ENCODE measurements at places on chromosomes 2 and 18. TPM values are rescaled to one million over a fixed set of nuclear protein-coding genes. Genes with fewer than 3 reads are reported as not detected.
A peak's percentile ranks its signal among the peaks of the same experiment; 100 is the strongest.

TUBA4B gene
- not detected for polyA plus RNA-seq

M1AP gene
- 0.19 TPM for polyA plus RNA-seq

DNA sequence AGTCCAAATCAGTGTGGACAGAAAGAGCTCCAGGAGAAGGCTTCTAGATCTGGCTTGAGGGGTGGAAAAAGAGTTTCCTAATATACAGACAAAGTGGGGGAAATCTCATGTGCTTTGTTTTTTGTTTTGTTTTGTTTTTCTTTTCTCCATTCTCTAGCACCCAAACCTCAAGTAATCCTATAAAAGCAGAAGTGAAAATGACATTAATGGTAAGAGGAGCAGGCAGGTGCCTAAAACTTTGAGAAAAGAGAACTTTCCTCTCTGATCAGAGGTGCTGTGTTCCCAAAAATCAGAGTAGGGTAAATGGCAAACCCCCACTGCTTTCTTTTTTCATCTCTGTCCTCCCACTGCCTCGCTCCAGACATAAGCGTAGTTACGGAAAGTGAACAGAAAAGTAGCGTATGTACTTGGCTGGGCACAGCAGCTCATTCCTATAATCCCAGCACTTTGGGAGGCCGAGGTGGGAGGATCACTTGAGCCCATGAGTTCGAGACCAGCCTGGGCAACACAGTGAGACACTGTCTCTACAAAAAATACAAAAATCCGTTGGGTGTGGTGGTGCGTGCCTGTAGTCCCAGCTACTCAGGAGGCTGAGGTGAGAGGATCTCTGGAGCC, 77.8 kb downstream of the FAM161A start:
- DNase-seq, result no peak

DNA sequence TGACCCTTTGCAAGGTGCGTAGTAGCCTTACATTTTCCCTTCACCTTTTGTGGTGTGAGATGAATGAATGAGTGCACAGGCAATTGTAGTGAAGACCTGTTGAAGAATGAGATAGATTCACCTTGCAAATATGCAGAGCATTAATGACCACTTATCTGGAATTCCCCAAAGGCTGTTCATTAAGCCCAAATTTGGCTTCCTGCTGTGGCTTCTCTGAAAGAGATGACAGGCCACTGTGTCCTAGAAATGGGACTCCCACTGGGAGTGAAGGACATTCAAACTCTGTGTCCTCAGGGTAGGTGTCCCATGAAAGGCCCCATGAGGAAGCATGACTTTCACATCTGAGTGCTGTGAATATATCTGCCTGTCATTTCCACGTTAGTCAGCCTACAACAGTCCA, 1821.8 kb upstream of the PIK3C3 start:
- no peak for DNase-seq

DNA sequence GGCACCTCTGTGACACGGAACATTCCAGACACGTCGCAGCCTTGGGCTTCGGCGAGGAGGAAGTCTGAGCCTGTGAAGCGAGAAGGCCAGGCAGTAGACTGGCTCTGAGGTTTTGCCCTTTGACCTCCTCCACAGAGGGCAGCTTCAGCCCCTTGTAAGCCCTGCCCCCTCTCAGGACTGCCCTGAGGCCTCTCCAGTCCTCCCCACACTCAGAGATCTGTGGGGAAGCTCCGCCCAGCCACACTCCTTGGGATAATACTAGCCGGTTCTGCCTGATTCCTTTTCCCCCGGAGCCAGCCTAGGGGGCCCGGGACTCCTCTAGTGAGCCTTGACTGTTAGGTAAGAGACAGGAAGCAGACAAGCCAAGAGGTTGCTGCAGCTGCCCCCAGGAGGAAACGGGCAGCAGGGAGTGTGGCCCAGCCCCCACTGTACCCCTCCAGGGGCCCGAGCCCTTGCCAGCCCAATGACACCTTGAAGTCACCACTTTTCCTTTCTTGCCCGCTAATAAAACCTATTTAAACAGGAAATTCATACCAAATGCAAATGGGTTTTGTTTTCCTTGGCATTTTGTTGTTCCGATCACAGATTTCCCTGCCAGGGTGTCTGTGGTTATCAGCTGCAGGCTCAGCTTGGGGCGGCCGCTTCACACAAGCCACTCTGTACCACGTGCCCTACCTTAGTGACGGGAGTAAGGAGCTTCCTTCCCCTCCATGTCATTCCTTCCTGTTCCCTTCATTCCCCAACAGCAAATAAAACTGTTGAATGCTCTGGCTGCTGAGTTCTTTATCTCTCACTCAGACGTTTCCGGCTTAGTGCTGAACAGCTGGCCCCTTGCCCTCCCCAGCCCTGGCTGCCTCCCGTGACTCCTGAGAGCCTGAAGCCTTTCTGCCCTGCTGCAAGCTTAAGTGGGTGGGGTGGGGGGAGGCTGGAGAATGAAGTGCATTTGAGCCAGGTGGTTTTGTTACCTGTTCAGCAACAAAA, 124.7 kb downstream of the CABLES1 start:
- DNase-seq, result peak; percentile 65

- DNase-seq, result peak; percentile 15
These were observed 161.0 kb upstream of the TMEM200C start for GRCh38 chr18:6056171-6056910.

CD207 gene
- polyA plus RNA-seq, result 0.39 TPM

EPAS1 gene
- polyA plus RNA-seq, result 80.4 TPM
